RCC 7860 (cell line): ENCODE measurements at places on chromosomes 3 and 15.
A peak's percentile ranks its signal among the peaks of the same experiment; 100 is the strongest.

- peak; percentile 17 for DNase-seq
These were observed 567.7 kb downstream of the NAALADL2 start for GRCh38 chr3:175426805-175427204.

GRCh38 chr3:18752273-18752934 lies 327.3 kb upstream of the SATB1 start:
- DNase-seq: no peak

- no peak for DNase-seq
These were observed 70.0 kb upstream of the CCDC39 start for GRCh38 chr3:180749322-180749721.

DNA sequence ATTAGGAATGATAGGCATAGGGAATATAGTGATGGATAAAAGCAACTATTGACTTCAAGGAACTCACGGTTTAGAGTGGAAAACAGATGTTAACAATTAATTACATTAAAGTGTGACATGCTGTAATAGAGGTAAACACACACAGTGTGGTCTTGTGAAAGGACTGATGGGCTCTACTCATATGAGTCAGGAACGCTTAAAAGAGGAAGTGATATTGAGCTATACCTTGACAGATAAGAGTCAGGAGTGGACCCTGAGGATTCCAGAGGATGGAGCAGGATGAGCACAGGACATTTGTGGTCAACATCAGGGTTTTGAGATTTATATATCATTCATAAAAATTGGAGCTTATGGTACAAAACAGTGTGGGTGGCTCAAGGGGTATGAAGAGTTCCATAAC lies 11.0 kb downstream of the EXOG start:
- DNase-seq: no peak

DNA sequence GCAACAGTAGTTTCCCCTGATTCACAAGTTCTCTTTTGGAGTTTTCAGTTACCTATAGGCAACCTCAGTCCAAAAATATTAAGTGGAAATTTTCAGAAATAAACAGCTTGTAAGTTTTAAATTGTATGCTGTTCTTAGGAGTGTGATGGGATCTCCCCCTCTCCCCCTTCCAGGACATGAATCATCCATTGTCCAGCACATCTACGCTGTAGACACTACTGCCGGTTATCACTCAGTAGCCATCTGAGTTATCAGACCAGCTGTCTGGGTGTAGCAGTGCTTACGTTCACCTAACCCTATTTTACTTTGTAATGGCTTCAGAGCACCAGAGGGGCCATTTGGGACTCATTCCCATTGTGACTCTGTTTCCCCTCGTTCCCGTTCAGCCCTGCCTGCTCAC lies 96.7 kb upstream of the PLXNA1 start:
- no peak for DNase-seq

GRCh38 chr3:105448338-105448982 lies 81.8 kb downstream of the ALCAM start:
- DNase-seq: no peak

- no peak for DNase-seq
These were observed 4.8 kb upstream of the AVEN start for GRCh38 chr15:34043813-34044212.

DNA sequence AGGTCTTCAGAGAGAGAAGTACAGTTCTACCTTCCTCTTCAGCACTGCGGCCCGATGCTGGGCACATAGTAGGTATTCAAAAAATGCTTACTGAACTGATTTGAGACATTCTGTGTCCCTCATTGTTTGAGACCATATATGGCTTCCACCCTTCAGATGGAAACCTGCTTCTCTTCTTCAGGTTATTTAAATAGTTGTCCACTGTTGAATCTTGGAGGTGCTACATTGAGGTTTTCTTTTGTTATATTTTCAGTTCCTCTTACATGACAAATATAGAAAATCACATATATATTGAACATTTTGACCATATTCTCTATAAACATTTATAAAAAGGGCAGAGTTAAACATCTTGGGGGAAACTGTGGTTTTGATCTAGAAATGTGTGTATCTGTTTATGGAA lies 200.2 kb upstream of the LRRC3B start:
- no peak for DNase-seq

GRCh38 chr15:49330166-49330565 lies 92.9 kb upstream of the FGF7 start:
- DNase-seq: no peak

DNA sequence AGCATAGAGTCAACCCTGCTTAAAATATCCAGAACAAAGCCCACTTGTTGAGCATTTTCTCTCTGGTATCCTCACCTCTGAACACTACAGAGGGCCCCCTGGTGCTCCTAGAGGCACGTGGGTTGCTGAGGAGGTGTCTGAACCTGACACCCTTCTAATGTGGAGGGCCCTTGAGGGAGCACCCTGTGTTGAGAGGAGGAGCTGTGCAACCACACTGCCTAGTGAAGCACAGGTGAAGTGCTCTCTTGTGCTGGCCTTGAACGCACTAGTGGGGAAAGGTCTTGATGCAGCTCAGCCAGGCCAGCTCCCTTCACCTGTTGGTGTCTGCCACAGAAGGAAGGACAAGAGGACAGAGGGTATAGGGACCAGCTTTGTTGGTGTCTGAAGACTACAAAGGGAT lies 51.9 kb downstream of the CCK start:
- DNase-seq: no peak

GRCh38 chr3:42640771-42641370 lies 12.6 kb upstream of the ZBTB47 start:
- no peak for DNase-seq

- DNase-seq: no peak
These were observed 99.6 kb downstream of the TMCC1 start for GRCh38 chr3:129793942-129794310.

GRCh38 chr3:167115331-167115934 lies 264.7 kb downstream of the ZBBX start:
- no peak for DNase-seq

DNA sequence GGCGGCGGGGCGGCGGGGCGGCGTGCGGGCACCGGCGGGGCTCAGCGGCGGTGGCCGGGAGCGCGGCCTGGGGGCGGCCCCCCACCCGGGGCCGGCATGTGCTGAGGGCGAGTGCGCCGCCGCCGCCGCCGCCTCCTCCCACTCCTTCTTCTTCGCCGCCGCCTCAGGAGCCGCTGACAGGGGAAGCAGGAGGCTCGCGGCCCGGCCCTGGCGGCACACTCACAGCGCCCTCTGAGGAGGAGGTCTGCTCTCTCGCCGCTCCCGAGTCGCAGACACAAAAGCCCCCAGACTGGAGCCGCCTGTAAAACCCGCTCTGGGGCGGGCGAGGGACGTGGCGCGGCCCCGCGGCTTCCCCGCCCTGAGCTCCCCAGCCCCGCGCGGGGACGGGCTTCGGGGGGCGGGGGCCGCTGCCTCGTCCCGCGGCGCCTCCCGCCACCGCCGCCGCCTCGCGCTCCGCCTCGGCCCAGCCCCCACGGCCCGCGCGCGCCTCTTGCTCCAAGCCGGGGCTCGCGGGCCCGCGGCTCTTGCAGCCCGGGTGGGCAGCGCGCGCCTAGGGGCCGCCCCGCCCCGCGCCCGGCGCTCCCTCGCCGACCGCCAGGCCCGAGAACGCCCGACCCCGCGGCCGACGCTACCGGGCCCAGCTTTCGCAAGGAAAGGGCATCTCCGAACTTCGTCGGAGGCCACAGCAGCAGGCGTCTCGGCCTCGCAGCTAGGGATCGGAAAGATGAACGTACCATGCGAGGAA lies at the start of gene PYGO1:
TSS of gene PYGO1 (minus strand) at position 276 of the 745 bp plus-strand sequence. CDS start 462 bp downstream, outside the sequence.
- DNase-seq: no peak

DNA sequence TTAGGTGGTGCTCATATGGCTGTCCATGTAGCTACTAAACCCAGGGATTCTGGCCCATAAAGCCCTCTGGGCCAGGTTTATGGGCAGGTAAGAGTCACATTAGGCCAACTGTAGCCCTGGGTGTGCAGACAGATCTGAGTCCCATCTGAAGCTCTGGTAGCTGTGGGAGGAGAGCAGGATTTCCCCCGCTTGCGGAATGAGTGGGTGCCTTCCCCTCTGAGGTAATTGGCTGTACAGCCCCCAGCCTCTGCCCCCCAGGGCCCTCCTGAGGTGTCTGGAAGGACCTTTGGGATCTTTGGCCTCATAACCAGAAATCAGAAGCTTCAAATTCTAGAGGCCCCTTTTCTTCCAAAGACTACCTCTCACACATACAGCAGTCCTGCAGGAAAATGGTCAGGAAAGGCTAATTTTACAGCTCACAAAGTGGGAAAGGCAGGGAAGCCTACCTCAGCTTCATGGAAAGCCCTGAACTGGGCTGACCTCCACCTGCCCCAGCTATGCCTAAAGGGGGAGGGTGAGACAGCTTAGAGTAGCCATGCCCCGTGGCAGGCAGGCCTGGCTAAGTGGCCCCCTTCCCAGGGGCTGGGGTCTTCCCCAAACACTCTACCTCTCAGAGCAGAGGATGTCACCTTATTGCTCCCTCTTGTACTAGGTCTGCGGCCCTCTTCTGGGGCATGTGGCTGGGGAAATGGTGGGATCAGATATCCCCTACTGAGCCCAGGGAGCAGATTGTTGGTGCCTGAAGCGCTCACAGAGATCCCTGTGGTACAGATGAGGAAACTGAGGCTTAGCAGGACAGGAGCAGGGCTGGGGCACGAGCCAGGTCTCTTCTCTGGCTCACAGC lies 16.8 kb downstream of the HEMK1 start:
- DNase-seq: no peak

DNA sequence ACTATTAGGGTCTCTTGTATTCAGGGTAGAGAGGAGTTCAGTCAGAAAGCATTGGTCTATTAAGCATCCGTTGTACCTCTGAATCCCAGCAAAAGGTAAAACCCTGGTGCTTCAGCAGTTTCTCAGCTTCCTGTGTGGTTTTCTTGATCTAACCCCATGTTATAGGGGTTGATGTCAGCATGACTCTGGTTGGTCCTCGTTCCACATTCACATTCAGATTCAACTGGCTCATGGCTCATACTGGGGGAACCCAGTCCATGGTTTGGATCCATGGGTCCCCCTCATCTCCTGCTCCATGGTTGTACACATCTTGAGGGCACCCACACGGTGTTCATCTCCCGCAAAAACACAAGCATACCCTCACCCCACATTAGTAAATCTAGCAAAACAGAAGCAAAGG lies 47.7 kb upstream of the C2CD4B start:
- no peak for DNase-seq

DNA sequence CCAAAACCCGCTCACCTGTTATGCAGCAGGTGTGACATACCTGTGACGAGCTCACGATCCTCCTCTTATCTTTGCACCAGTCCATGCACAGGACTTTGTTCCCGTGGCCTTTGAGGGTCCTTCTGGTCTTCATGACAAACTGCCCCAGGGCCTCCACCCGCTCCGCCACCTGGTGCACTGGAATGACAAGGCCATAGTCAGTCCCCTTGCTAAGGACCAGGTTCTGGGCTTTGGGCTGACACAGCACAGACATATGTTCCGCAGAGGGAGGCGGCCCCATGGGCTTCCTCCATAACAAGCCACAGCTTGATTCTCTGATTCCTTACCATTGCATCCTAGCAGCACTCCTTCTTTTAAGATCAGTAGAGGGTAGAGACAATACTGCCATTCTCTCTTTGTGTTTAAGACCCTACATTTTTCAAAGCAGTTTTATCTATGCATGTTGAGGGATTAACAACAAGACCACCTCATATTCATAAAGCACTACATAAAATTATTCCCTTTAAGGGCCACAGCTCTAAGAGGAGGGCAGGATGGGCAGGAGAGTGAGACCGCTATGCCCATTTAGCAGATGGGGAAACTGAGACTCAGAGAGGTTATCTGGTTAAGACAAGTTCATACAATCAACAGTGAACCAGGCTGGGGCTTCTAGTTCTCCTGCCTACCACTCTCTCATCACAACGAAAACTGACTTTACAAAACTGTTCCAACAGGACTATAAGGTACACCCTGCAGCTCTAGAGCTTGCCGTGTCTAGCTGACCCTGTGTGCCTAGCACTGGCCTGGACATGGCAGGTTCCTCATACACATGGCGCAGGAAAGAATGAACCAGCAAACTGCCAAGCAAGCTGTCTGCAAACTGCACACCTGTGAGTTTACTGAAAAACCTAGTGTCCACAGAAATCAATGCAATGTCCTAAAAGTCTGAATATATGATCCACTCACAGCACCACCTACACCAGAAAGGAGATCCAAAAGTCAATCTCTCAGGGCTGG lies 37.0 kb downstream of the GNB5 start:
- no peak for DNase-seq

- no peak for DNase-seq
These were observed 261.7 kb downstream of the SLC9A9 start for GRCh38 chr3:143586576-143586975.

DNA sequence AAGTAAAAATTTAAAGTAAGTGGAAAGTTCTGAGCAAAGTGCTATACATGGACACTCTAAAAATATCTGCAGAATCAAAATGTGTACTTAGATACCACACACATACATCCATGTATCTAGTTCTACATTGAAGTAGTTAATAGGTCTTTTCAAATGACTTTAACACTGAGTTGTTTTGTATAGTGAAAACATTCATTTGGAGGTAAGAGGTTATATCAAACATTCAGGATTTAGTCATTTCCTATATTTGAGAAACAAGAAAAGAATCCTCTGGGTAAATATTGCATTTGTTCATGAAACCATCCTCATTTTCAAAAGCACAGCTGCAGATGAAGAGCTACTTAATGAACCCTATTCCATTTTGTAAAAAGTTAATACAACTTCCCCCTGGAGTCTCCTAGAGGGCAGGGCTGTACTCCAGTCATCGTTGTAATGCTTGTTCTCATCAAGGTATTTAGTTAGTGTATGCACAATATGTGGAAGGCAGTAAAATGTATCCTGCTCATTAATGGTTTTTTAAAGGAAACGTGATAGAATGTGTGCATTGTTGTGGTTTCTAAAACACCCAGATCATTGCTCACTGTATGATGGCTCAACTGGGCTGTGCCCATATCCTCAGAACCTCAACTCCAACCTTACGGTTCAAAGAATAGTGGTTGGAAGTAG lies 26.2 kb downstream of the ARPP21 start:
- no peak for DNase-seq

DNA sequence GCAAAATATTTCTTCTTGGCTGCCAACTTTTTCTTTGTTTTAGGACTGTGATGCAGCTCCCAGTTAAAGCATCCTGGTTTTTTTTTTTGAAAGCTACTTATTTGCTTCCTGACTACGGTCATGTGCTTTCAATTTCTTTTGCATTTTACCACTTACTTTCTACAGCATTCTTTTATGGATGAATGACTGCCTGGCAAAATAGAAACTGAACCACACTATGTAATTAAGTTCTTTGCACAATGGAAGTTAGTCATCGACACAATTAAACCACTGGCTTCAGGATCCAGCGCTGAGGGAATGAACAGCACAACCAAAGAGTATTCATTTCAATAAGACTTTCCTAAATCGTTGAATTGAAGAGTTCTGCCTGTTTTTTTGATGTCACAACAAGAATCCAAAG lies 82.2 kb upstream of the EPHA3 start:
- DNase-seq: no peak

DNA sequence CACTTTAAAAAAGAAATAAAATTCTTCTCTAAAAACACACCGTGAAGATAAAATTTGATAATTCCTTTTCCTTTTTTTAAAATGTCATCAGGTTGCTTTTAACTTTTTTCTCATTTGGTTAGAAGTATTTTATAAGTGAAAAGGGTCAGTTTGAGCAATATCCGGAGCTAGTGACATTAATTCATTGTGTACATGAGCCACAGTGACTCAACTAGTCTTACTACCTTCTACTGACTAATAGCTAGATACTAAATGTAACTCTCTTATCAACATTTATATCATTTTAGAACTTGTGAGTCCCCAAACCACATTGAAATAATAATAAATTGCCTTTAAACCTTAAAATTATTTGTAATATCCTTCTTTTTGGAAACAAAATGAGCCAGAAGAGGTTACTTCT lies 101.2 kb upstream of the ZBTB20 start:
- peak; percentile 67 for DNase-seq

- peak; percentile 31 for DNase-seq
These were observed 5.0 kb downstream of the FAM219B start for GRCh38 chr15:74901612-74902063.

GRCh38 chr3:40043444-40043755 lies 234.0 kb downstream of the MYRIP start:
- DNase-seq: no peak
